ENCODE measurements at places on chromosomes 13 and 19.

- no peaks in the 10 kb centered on the region for H3K27me3 ChIP-seq
- H3K4me1 ChIP-seq: no peaks in the 10 kb centered on the region
- no peak for DNase-seq
- H3K36me3 ChIP-seq: peaks cover 84% of the 10 kb centered on the region
- H3K27ac ChIP-seq: peak overlapping the region; percentile 40
Observed at GRCh38 chr19:1429750-1430149, 8.4 kb upstream of the RPS15 start.

DNA sequence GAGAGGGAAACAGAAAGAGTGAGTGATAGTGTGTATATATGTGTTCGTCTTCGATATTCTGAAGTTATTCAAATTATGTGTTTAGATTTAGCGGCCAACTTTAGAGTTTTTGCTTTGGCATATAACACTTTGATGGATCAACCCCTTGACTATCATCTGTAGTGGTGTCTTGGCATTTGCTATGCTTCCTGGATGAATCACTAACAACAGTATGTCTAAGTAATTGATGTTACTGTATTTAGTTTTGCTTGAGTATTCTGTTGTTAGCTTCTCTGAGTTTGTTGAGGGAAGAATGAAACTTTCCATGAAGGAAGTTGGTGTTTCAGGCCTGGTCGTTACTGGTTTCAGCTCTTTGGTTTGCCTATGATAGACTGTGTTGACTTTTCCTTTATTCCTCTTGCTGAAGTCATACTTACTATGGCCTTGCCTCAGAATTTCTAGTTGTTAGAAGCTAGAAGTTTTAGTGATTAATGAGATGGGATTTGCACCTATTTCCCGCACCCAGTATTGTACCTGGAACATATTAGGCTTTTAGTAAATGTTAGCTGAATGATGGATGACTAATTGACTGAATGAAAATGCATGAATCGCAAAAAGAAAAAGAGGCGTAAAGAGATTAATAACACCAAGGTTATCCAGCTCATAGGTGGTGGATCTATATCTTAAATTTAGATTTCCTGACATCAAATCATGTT lies 20.7 kb downstream of the NDFIP2 start:
- DNase-seq: no peak
- peaks cover 89% of the 10 kb centered on the region for H3K4me1 ChIP-seq
- peak overlapping the region; percentile 92 for H3K27ac ChIP-seq
- H3K4me3 ChIP-seq: peak overlapping the region; percentile 22

GRCh38 chr13:40181203-40181845 lies 485.1 kb downstream of the FOXO1 start:
- no peak overlapping the region for H3K4me3 ChIP-seq
- H3K27me3 ChIP-seq: no peaks in the 10 kb centered on the region
- peaks cover 68% of the 10 kb centered on the region for H3K4me1 ChIP-seq
- H3K27ac ChIP-seq: no peak overlapping the region
- no peaks in the 10 kb centered on the region for H3K36me3 ChIP-seq

- no peaks in the 10 kb centered on the region for H3K27me3 ChIP-seq
- peaks cover 47% of the 10 kb centered on the region for H3K4me1 ChIP-seq
- peaks cover 46% of the 10 kb centered on the region for H3K36me3 ChIP-seq
- H3K4me3 ChIP-seq: no peak overlapping the region
- peak overlapping the region; percentile 76 for H3K27ac ChIP-seq
Observed at GRCh38 chr19:43570174-43570791, 5.0 kb downstream of the XRCC1 start.

- no peaks in the 10 kb centered on the region for H3K27me3 ChIP-seq
- no peak for DNase-seq
- peaks cover 43% of the 10 kb centered on the region for H3K36me3 ChIP-seq
Observed at GRCh38 chr19:35901055-35901644, 810 bp upstream of the NFKBID start.

DNA sequence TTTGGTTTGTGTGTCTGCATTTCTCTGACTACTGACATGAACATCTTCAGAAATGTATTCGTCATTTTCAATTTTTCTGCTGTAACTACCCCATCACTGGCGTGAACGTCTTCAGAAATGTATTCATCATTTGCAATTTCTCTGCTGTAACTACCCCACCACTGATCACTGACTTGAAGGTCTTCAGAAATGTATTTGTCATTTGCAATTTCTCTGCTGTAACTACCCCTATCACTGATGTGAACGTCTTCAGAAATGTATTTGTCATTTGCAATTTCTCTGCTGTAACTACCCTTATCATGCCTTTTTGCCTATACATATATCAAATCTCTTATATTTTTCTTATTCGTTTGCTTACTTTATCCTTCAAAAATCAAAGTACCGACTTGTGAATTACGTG lies 274.0 kb downstream of the EFNB2 start:
- H3K27ac ChIP-seq: no peak overlapping the region
- no peaks in the 10 kb centered on the region for H3K4me1 ChIP-seq
- peaks cover 3% of the 10 kb centered on the region for H3K27me3 ChIP-seq
- H3K4me3 ChIP-seq: no peak overlapping the region
- no peak for DNase-seq

- no peaks in the 10 kb centered on the region for H3K27me3 ChIP-seq
- H3K4me1 ChIP-seq: peaks cover 32% of the 10 kb centered on the region
- H3K4me3 ChIP-seq: no peak overlapping the region
- DNase-seq: no peak
- H3K27ac ChIP-seq: no peak overlapping the region
Observed at GRCh38 chr13:29922281-29922821, 71.9 kb upstream of the UBL3 start.

GRCh38 chr13:94249512-94249911 lies 230.0 kb downstream of the DCT start:
- H3K4me3 ChIP-seq: no peak overlapping the region
- no peaks in the 10 kb centered on the region for H3K36me3 ChIP-seq
- H3K4me1 ChIP-seq: peaks cover 22% of the 10 kb centered on the region
- no peak for DNase-seq
- no peaks in the 10 kb centered on the region for H3K27me3 ChIP-seq

GRCh38 chr13:51844862-51845573 lies at the start of gene TMEM272:
Gene TMEM272 (minus strand): TSS chr13:51845177. CDS start chr13:51838530, 6,647 bp downstream.
- peak; percentile 79 for DNase-seq
- H3K27ac ChIP-seq: no peak within 1 kb of the TSS
- H3K4me3 ChIP-seq: peak within 1 kb of the TSS; percentile 35
- peaks cover 20% of the 10 kb centered on the region for H3K4me1 ChIP-seq
- no peaks in the 10 kb centered on the region for H3K36me3 ChIP-seq
- H3K27me3 ChIP-seq: peaks cover 12% of the 10 kb centered on the region

DNA sequence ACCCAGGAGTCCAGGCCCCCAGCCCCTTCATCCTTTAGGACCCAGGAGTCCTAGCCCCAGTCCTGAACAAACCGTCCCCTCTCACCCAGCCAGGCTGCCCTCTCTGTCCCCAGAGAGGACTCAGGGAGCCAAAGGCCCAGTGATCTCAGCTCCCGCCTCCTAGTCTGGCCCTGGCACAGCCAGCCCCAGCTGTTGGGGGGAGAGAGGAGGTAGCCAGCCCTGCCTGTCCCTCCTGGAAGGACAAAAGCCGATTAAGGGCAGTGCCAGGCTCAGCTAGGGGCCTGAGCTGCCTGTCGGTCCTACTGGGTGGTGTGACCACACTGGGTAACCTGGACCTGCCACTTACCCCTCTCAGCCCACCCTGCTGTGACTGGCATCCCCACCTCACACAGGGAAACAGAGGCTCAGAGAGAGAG lies 14.5 kb downstream of the LIPE start:
- H3K36me3 ChIP-seq: peaks cover 64% of the 10 kb centered on the region
- no peak overlapping the region for H3K4me3 ChIP-seq
- no peak for DNase-seq
- H3K4me1 ChIP-seq: no peaks in the 10 kb centered on the region

- no peaks in the 10 kb centered on the region for H3K27me3 ChIP-seq
- H3K4me1 ChIP-seq: peaks cover 45% of the 10 kb centered on the region
- no peak for DNase-seq
- H3K4me3 ChIP-seq: peak overlapping the region; percentile 96
Observed at GRCh38 chr19:42421101-42421500, 6.1 kb downstream of the LIPE start.

- peaks cover 55% of the 10 kb centered on the region for H3K36me3 ChIP-seq
- no peak overlapping the region for H3K27ac ChIP-seq
- peak; percentile 75 for DNase-seq
- peak overlapping the region; percentile 57 for H3K4me3 ChIP-seq
- H3K4me1 ChIP-seq: peaks cover 36% of the 10 kb centered on the region
Observed at GRCh38 chr19:35755550-35756376, 1.1 kb downstream of the HSPB6 start.

DNA sequence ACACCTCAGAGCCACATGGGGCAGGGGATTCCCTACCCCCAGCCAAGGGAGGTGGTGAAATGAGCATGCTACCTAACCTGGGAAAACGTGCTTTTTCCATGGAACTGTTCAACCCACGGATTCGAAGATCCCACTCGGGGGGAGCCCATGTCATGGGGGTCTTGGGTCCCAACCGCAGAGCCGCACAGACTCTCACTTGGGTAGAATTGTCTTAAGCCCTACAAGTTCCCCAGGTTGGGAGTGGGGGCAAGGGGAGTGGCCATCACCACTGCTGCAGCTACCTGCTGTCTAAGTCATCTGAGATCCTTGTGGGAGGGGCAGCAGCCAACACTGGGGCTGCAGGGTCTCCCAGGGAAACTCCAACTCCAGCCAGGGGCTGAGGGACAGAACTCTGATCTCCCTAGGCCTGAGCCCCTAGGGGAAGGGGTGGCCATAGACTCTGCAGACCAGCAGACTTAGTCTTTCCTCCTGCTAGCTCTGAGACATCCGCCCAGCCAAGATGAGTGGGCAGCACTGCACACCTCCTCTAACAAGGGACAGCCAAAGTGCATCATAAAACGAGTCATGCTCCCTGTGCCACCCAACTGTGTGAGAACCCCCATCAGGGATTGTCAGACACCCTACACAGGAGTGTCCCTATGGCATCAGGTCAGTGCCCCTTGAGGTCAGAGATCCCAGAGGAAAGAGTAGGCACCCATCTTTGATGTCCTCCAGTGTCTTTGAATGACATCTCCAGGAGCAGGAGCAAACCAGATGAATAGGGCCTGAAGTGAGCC lies 610.4 kb upstream of the SLITRK6 start:
- H3K4me3 ChIP-seq: no peak overlapping the region
- H3K4me1 ChIP-seq: no peaks in the 10 kb centered on the region
- no peaks in the 10 kb centered on the region for H3K36me3 ChIP-seq
- no peak for DNase-seq
- H3K27me3 ChIP-seq: no peaks in the 10 kb centered on the region

- peak overlapping the region; percentile 88 for H3K4me3 ChIP-seq
- H3K27me3 ChIP-seq: peaks cover 2% of the 10 kb centered on the region
- peak; percentile 93 for DNase-seq
- peaks cover 14% of the 10 kb centered on the region for H3K4me1 ChIP-seq
Observed at GRCh38 chr19:17292301-17293074, 10.7 kb downstream of the ABHD8 start.

GRCh38 chr19:53517114-53517741 lies 20.7 kb upstream of the ZNF331 start:
- H3K27ac ChIP-seq: no peak overlapping the region
- DNase-seq: no peak
- no peak overlapping the region for H3K4me3 ChIP-seq

GRCh38 chr13:74067818-74068217 lies 66.4 kb downstream of the KLF12 start:
- H3K27ac ChIP-seq: no peak overlapping the region
- H3K4me3 ChIP-seq: no peak overlapping the region
- no peaks in the 10 kb centered on the region for H3K27me3 ChIP-seq
- H3K36me3 ChIP-seq: peaks cover 11% of the 10 kb centered on the region
- peaks cover 76% of the 10 kb centered on the region for H3K4me1 ChIP-seq

- peaks cover 8% of the 10 kb centered on the region for H3K27me3 ChIP-seq
- H3K27ac ChIP-seq: no peak overlapping the region
- no peak for DNase-seq
- H3K36me3 ChIP-seq: no peaks in the 10 kb centered on the region
Observed at GRCh38 chr13:53004573-53004972, 24.0 kb upstream of the OLFM4 start.

DNA sequence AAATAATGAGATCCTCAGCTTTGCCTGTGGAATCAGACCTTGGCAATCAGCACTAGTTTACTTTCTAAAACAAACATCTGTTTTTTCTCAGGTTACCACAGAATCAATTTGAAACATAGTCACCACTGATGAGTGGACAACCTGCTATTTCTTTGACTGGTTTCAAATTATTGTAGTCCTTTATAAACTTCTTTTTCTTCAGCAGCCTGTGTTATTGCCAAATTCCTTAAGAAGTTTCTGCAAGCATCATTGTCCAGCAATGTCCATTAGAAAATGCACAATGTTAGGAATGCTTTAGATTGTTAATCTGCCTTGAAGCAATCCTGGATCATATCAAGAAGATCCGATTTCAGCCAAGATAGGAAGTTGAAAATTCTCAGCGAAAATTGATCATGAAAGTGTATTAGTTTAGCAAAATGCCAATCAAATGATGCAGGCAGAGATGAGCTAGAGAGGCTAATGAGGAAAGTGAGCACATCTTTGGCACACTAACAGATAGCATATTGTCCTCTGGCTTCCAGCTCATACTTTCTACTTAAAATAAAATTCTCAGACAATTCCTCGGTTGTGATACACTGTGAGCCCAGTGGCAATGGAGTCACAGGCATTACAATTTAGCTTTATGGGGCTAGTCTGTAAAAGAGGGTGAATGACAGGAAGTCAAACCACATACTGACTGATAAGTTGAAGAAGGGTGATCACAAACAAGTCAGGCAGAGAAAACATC lies 270.6 kb downstream of the SLITRK6 start:
- H3K4me1 ChIP-seq: no peaks in the 10 kb centered on the region
- H3K36me3 ChIP-seq: no peaks in the 10 kb centered on the region
- DNase-seq: no peak
- no peak overlapping the region for H3K27ac ChIP-seq
- H3K4me3 ChIP-seq: no peak overlapping the region

DNA sequence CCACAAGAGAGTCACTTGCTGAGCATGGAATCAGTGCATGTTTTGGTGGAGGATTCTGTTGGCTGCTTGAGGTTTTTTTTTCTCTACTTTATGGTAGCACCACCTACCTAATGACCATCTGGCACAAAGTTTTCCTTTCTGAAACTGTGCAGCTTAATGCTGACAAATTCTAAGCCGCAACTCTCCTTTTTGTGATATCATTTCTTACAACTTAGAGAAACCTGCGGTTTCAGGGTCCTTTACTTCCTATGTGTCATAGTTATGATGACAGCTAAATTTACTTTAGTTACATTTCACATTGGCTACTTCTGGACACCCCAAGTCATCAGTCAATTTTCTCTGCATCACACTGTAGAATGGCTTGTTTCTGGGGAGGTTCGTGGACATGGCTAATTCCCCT lies 115.4 kb upstream of the TMTC4 start:
- no peak overlapping the region for H3K4me3 ChIP-seq
- H3K27me3 ChIP-seq: peaks cover 60% of the 10 kb centered on the region
- H3K36me3 ChIP-seq: no peaks in the 10 kb centered on the region
- no peak overlapping the region for H3K27ac ChIP-seq

GRCh38 chr19:17468302-17469091 lies 1.8 kb upstream of the SLC27A1 start:
- H3K27me3 ChIP-seq: no peaks in the 10 kb centered on the region
- peak overlapping the region; percentile 80 for H3K4me3 ChIP-seq
- no peak for DNase-seq

DNA sequence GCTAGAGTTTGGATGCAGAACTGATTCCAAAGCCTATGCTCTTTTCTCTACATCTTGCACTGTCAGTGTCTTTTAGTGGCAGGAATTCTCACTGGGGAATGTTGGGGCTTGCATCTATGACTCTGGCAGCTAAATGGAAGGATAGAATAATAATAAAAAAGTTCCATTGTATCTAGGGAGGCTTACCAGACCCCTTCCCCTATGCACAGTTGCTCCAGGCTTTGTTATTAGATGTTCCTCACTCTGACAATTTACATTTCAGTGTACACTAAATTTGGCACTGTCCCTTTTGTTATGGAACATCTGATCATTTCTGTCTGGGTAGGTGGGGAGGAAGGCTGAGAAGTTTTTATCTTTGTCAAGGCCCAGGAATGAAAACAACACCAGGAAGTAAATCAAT lies 3.7 kb upstream of the TRIM13 start:
- no peaks in the 10 kb centered on the region for H3K27me3 ChIP-seq
- no peak overlapping the region for H3K4me3 ChIP-seq
- no peak for DNase-seq
